ENCODE measurements at places on chromosomes 11 and 22.

DNA sequence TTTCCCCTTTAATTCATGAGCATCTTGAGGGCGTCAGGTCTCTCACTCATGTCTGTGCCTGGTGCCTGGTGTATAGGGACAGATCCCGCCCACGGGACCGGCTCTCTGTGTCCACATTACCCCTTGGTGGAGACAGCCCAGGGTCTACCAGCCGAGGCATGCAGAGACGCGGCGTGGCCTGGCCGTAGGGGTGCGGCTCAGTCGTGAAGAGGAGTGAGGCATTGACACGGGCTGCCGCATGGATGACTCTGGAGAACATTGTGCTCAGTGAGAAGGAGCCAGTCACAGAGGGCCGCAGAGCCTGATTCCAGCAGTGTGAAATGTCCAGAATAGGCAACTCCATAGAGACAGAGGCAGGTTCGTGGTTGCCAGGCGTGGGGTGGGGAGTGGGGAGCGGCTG lies 209.8 kb downstream of the TBC1D22A start:
- no peak for DNase-seq

DNA sequence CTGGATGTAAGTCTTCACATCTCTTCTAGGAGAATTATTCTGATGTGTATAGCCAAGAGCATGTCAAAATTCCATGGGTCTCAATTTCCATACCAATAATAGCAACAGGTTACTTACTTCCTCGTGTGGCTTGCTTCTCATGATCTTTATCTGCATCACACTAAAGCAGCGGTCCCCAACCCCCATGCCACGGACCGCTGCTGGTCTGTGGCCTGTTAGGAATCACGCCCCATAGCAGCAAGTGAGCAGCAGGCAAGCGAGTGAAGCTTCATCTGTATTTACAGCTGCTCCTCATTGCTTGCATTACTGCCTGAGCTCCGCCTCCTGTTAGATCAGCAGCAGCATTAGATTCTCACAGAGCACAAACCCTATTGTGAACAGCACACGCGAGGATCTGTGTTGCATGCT lies 28.9 kb upstream of the SLC25A1 start:
- DNase-seq, result no peak

DNA sequence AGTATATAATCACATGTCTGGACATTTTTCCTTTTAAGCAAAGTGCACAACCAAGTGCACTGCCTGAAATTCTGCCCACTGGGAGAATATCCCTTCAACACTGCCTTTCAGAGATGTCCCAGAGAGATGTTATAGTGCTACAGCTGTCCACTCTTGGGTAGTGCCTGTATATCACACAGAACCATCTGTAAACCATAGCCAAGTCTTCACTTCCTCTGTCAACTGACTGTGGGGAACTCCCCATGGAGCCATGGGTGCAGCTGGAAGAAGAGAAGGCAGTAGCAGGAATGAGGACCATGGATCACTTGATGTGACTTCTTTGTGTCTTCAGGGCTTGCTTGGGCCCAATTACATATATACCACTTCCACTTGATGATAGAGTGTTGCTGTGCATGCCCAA lies 44.6 kb upstream of the LIN7C start:
- DNase-seq, result no peak

- no peak for DNase-seq
Measured at GRCh38 chr22:25666308-25666707, 75.7 kb upstream of the MYO18B start.

DNA sequence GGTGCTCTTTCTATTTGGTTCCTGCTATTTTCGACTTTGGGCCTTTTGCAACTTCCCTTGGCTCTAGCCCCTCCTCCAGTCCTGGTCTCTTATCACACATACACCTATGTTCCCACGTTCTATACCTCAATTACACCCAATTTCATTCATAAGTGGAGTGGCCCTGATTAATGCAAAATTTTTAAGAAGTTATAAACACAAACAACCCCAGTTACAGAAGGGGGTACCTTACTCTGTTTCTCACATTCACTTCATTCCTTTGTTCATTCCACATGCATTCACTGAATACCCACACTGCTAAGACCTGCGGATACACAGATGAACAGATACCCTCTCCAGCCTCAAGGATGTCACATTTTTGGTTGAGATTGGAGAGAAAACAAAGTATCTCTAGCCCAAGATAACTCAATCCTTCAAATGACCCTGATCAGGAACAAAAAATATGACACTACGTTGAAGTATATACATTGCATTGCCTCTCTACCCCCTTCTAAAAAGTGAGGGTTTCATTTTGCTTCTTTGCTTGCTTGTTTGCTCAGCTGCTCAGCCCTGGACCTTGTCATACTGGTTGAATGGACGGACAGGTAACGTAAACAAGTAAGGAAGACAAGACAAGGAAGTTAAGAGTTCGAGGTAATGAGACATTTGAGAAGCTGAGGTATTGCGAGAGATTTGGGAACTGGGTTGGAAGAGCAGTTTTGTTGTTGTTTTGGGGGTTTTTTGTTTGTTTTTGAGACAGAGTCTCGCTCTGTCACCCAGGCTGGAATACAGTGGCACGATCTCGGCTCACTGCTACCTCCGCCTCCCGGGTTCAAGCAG lies 3.6 kb upstream of the VPS37C start:
- DNase-seq, result no peak

- DNase-seq, result no peak
Measured at GRCh38 chr11:26665946-26666345, 55.9 kb downstream of the SLC5A12 start.

DNA sequence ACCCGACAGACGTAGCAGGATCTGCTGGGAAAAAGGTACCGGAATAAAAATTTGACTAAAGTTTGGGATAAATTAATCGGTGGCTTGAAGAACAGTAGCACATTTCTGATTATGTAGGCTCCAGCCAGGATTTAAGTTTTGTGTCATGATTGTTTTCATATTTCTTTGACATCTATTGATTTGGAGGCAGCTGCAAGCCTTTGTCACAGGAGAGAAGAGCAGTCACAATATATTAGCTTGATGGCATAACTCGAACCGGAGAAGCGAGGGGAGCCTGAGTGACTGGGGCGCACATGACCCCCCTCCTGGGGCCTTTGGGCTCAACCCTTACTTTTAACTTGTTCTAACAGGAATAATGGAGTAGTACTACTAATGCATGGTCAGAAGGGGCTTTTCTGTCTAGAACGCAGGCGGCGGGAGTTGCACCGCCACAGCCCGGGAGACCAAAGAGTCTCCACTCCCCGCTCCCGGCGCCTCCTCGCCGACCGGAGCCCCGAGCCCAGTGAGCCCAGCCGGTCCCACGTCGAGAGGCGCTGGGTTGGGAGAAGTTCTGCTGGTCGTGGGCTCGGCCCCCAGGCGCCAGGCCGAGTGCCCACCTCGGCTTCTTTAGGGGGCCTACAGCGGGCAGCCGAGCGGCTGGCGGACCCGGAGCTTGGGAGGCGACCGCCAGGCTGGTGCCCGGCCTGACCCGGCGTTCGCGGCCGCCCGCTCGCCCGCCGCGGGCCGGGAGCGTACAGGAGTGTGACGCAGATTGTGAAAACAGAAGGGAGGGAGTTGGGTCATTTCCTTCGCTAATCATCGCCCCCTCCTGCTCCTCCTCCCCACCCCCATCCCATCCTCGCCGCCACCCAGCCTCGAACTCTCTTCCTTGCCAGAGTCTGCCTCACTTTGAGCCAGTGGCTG lies 15.7 kb upstream of the PAX6 start:
- peak; percentile 67 for DNase-seq

GRCh38 chr22:46280063-46280817 lies 12.4 kb downstream of the TTC38 start:
- DNase-seq, result no peak

- no peak for DNase-seq
Measured at GRCh38 chr11:44016546-44017442, 31.0 kb upstream of the ACCSL start.

DNA sequence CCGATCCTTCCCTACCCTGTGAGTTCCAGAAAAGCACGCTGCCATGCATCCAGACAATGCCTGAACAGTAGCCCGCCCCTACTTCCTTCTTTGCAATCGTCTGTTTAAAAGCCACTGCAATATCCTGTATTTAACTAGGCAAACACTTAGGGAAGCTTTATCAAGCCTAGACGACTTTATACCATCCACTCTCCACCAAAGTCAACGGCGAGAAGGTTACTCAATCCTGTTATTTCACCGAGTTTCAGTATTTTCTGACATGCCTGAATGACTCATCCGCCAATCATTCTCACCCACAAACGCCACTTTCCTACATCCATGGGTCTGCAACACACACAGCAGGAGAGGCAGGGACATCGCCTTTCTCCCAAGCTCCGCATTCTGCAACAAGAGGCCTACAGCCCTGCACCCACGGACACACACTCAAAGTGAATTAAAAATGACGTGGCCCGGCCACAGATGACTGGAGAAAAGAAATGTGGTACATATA lies 9.3 kb downstream of the CELSR1 start:
- no peak for DNase-seq

- peak; percentile 19 for DNase-seq
Measured at GRCh38 chr11:68798221-68798813, 43.4 kb downstream of the CPT1A start.

GRCh38 chr11:80778432-80778831 lies 1337.6 kb upstream of the TENM4 start:
- DNase-seq, result no peak

DNA sequence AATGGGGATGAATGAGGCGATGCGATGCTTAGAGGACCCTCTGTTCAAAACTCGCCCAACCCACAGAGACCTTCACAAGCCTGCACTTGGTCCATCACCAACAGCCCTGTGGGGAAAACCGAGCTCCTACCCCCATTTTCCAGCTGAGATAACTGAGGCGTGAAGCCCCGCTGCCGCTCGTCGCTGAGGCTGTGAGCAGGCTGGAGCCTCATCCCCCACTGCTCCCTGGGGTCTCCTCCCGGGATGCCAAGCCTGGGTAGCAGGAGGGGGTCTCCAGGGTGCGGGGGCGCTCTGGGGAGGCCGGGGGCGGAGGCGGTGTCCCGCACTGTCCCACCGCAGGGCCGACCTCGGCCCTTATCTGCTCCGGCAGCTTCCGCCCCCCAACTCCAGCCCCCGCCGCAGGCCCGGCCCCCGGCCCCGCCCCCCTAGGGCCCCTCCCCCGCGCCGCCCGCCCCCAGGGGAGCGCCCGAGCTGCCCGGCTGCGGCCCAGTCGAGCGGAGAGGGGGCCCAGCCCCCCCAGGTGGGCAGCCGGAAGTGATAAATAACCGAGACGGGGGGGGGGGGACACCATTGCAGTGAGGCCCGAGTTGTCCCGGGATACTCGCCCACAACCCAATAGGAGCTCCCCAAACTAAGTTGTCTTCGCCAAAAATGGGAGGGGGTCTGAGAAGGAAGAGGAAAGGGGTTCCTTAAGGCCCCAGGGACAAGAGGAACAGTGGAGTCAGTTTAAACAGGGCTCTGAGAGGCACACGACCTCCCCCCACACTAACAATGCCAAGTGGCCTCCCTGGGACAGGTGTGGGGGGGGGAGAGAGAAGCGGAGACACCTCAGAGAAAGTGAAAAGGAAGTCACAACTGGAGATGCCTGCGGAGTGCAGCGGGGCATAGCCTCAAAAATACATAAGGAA lies 8.3 kb upstream of the SLC39A13 start:
- no peak for DNase-seq

DNA sequence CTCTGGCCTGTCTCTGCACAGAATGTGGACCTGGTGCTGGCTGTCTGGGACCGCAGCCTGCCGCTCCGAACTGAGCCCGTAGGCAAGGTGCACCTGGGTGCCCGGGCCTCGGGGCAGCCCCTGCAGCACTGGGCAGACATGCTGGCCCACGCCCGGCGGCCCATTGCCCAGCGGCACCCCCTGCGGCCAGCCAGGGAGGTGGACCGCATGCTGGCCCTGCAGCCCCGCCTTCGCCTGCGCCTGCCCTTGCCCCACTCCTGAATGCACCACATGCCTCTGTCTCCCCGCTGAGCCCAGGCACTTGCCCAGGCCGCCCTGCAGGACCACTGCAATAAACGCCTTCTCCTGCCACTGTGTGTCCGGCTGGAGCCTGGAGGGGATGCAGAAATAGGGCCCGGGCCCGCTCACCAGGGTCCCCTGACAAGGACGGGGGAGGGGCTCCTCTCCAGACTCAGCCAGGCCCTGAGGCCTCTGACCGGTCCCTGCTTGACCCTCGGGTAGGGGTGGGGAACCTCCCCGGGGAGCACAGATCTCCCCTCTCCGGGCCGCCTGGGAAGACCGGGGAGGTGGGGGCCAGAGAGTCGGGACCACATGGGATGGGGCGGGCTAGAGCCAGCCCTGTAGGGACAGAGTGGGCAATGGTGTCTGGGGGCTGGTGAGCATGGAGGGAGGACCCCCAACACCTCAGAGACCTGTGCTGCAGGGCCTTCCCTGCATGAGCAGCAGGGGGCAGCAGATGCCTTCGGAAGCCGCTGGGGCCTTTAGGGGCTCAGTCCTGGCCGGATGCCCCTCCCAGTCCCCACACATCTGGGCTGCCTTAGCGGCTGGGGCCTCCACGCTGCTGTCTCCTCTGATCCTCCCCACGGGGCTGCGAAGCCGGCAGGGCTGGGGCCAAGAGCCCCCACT lies 1.4 kb upstream of the TNNI2 start:
- DNase-seq, result peak; percentile 44

GRCh38 chr22:45757068-45757467 lies 85.4 kb downstream of the ATXN10 start:
- DNase-seq, result no peak

- no peak for DNase-seq
Measured at GRCh38 chr11:94007906-94008305, 13.2 kb upstream of the HEPHL1 start.

GRCh38 chr11:82673631-82674030 lies 60.0 kb downstream of the FAM181B start:
- no peak for DNase-seq

DNA sequence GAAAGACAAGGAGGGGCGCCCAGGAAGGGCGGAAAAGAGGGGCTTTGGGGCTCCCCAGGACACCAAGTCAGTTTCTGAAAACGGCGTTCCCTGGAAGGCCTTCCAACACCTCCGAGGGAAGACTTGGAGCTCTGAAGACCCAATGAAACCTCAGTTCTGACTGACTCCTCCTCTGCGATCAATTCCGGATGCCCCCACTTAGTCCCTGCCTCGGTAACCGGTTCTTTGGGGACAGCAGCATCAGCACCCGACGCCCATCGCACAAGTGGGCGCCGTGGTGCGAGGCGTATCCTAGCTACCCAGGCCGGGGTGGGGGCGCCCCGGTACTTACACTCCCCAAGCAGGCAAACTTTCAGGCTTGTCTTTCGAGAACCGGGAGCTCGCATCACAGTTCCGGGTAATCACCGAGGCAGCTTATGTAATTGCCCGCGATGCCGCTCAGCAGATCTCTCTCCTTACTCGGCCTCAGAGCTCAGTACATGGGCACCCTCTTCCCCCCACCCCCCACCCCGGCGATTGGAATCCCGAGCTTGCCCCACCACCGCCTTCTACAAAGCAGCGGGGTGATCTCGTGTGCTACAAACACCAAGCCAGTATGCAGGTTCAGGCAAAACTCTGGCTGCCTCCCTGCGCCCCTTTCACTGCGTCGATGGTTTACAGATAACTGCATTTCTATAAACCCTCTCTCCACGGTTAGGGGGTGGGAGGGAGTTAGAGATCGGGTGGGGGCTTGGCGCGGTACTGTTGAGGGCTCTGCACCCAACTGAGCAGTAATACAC lies 2.0 kb downstream of the TENM4 start:
- peak; percentile 23 for DNase-seq

- peak; percentile 89 for DNase-seq
Measured at GRCh38 chr11:114846416-114846791, 168.1 kb downstream of the NXPE2 start.

- DNase-seq, result no peak
Measured at GRCh38 chr22:34913826-34914225, 152.1 kb upstream of the ISX start.
